Caco-2 (cell line): ENCODE measurements at places on chromosomes 11 and 22. TPM values are rescaled to one million over a fixed set of nuclear protein-coding genes. Genes with fewer than 3 reads are reported as not detected.

Gene HTR3B
- not detected in 2 replicates for total RNA-seq

Gene TEX54
- total RNA-seq: 0.95 TPM in 1 of 2 replicates, not detected in the other

Gene MYBPC3
- not detected in 2 replicates for total RNA-seq

Gene KRTAP5-9
- total RNA-seq: not detected in 2 replicates

Gene CHADL
- 0.32 TPM in 1 of 2 replicates, not detected in the other for total RNA-seq

Gene CCDC81
- 1.1 and 1.3 TPM in 2 replicates for total RNA-seq

Gene SCN3B
- total RNA-seq: 0.77 and 0.82 TPM in 2 replicates

Gene PDGFD
- total RNA-seq: not detected in 2 replicates

Gene INS
- not detected in 2 replicates for total RNA-seq

Gene ACR
- not detected in 2 replicates for total RNA-seq

Gene APOA5
- 1.5 and 2.5 TPM in 2 replicates for total RNA-seq

Gene MYOD1
- total RNA-seq: not detected in 2 replicates

Gene CTTN
- total RNA-seq: 502 and 510 TPM in 2 replicates

Gene KRTAP5-5
- not detected in 2 replicates for total RNA-seq

Gene POU2AF3
- 7.0 and 8.6 TPM in 2 replicates for total RNA-seq

Gene CD3D
- not detected in 2 replicates for total RNA-seq
